ENCODE measurements at places on chromosomes 3 and 15. TPM values are rescaled to one million over a fixed set of nuclear protein-coding genes. Genes with fewer than 3 reads are reported as not detected.

CFAP161 gene
- 0.48 TPM for total RNA-seq

LRRC2 gene
- not detected for total RNA-seq

NME9 gene
- 0.58 TPM for total RNA-seq

C15orf39 gene
- 22.0 TPM for total RNA-seq

GRCh38 chr15:52695154-52695553 lies 16.0 kb upstream of the ATOSA start:
- H3K36me3 ChIP-seq, result no peaks in the 10 kb centered on the region
- no peak for DNase-seq
- H3K27me3 ChIP-seq, result peaks cover 7% of the 10 kb centered on the region
- H3K27ac ChIP-seq, result no peak overlapping the region

DNA sequence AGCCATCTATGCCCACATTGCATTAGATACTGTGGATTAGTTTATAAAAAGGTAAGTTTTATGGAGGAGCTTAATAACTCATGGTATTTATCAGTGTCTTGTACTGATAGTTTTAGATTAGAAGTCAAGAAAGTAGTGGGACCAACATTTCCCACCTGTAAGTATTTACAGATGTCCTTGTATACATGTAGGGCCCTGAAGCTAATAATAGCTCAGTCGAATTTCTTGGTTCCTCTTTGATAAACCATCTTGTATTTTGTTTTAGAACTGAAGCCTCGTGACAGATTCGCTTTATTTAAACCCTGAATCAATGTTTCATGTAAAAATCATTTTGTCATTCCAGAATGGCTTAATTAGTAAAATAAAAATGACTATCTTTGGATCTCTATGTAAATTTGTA lies 73.4 kb downstream of the CRYBG3 start:
- no peak for DNase-seq
- no peak overlapping the region for H3K4me3 ChIP-seq
- no peaks in the 10 kb centered on the region for H3K36me3 ChIP-seq
- H3K4me1 ChIP-seq, result no peaks in the 10 kb centered on the region

DNA sequence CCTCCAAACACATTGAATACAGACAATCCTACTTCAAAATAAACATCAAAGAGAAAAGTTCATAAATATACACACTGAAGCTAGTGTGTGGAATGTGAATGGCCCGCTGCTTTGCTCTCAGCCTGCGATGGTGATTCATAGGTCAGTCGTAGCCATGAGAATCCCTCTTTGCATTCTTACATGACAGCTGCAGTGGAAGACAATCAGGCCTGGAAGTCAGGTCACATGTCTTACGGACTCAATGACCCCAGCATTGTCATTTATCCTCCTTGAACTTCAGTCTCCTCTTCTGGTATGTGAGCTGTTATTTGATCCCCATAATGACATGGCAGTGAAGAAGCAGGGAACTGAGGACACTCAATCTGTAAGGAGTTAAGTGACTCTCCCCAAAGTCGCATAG lies 217.8 kb upstream of the EOMES start:
- no peaks in the 10 kb centered on the region for H3K27me3 ChIP-seq
- H3K36me3 ChIP-seq, result no peaks in the 10 kb centered on the region
- no peak overlapping the region for H3K4me3 ChIP-seq

GRCh38 chr3:188169830-188170455 lies 16.0 kb downstream of the LPP start:
- DNase-seq, result no peak
- peaks cover 60% of the 10 kb centered on the region for H3K4me1 ChIP-seq
- peaks cover 1% of the 10 kb centered on the region for H3K36me3 ChIP-seq
- no peaks in the 10 kb centered on the region for H3K27me3 ChIP-seq

All from activated T-cell treated with anti-CD3 and anti-CD28 coated beads, Interleukin-2, amount 50 U/mL, for 72 hours (primary cell).